ENCODE measurements at places on chromosomes 1 and 21.

- no peak for DNase-seq
Measured at GRCh38 chr1:68178821-68179490, 53.4 kb downstream of the WLS start.

DNA sequence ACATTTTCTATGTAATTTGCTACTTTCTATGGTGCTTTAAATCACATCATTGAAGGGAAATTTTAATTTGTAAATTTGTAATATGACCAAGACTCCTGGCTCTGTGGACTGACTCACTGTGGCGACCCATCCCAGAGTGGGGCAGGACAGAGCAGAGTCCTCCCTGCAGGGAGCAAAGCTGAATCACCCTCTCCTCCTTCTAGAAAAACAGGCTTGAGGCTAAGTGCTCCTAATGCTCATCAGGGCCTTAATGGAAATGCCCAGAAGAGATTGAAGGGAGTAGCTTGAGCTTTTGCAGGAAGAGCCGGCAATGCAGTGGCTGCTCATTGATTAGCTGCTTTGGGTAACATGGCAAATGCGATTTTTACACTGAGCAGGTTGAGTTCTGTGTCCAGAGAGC is 16.8 kb downstream of the S100A10 start:
- DNase-seq, result no peak

DNA sequence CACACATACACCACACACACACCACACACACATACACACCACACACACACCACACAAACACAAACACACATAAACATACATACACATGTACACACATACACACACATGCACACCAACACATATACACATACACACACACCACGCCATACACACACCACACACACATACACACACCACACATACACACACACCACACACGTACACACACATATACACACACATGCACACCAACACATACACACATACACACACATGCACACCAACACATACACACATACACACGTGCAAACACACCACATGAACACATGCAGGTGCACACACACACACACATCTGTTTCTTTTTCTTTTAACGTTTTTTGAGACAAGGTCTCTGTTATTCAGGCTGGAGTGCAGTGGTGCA is 41.0 kb upstream of the SLC45A1 start:
- DNase-seq, result no peak

GRCh38 chr1:151455231-151455630 is 4.1 kb downstream of the POGZ start:
- DNase-seq, result no peak

DNA sequence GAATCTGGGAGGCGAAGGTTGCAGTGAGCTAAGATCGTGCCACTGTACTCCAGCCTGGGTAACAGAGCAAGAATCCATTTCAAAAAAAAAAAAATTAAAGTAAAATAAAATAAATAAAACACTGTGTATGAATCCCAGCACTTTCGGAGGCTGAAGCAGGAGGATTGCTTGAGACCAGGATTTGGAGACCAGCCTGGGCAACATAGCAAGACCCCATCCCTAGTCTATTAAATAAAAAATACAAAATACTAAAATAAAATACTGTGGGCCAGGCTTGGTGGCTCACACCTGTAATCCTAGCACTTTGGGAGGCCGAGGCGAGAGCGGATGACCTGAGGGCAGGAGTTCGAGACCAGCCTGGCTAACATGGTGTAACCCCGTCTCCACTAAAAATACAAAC is 4.2 kb upstream of the BNIPL start:
- no peak for DNase-seq

DNA sequence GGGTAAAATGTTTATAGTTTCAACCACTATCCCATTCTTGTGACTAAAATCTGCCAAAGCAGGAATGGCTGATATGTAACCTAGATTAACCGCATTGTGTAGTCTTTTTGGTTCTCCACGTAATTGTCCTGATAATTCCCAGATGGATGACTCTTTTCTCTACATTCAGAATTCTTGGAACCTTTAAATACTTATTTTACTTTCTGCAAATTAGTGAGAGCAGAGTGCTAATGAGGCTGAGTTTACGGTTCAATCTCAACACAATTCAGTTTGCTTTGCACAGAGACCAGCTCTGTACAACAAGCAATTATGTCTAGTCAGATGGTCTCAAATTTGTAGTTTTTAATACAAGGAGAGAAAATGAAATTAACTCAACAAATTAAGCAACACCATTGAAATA is 9.1 kb downstream of the CRB1 start:
- no peak for DNase-seq

DNA sequence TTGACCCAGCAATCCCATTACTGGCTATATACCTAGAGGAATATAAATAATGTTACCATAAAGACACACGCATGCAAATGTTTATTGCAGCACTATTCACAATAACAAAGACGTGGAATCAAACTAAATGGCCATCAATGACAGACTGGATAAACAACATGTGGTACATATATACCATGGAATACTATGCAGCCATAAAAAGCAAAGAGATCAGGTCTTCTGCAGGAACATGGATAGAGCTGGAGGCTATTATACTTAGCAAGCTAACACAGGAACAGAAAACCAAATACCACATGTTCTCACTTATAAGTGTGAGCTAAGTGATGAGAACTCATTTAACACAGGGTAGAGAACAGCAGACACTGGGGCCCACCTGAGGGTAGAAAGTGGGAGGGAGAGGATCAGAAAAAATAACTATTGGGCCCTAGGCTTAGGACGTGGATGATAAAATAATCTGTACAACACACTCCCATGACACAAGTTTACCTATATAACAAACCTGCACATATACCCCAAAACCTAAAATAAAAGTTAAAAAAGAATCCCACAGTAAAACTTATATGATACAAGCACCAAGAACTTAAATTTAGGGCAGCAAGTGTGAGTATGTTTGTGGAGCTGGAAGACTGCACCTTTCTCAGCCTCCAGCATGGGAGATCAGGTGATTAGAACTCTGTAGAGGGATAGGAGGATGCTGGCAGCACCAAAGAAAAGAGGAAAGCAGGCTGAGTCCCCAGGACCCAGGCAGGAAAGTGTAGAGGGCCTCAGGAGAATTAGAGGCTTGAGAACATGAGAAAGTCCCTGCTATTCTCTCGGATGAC is 320.8 kb upstream of the USP24 start:
- no peak for DNase-seq

DNA sequence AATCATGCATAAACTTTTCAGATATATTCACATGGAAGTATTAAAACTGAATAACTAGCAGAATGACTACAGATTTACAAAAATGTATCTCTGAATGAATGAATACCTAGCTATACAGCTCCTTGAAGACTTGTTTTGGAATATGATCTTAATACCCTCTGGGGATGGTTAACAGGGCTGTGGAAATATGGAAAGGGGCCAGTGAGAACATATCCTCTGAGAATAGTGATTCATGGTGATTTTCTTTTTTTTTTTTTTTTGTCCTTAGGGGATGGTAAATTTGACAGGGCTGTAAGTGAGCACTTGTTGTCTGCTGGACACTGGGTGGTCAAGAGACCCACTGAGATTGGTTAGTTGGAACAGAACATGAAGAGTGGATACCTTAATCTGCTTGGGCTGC is 80.7 kb upstream of the HP1BP3 start:
- DNase-seq, result no peak

GRCh38 chr1:156797212-156797871 is 19.3 kb downstream of the SH2D2A start:
- DNase-seq, result no peak

DNA sequence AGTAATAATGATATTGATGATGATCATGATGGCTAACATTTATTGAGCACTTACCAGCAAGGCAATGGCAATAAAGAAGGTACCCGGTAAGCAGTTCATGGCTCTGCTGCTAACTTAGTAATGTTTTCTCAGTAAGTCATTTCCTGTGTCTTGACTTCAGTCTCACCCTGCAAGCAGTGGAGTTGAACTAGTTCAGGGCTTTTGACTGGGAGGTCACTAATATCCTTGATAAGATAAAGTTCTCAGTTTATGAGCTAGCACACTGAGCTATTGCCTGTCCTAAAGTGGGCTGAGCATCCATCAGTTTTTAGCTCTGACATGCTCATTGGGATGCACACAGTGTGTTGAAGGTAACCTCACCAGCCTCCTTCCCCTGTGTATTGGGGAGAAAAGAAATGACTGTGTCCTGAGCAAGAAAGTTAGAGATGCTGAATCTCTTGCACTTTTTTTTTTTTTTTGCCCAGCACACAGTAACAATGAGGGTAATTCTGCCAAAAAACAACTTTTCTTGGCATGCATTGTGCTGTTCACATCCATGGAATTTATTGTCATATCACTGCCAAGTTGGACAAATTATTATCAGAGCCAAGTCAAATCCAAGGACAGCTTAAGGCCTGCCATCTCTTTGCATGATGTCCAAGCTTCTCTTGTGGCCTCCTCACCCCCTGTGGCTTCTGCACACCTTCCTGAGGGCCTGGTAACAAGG is 55.5 kb upstream of the GADD45A start:
- DNase-seq, result no peak

GRCh38 chr1:12001996-12002493 is 17.3 kb upstream of the MIIP start:
- DNase-seq, result no peak

DNA sequence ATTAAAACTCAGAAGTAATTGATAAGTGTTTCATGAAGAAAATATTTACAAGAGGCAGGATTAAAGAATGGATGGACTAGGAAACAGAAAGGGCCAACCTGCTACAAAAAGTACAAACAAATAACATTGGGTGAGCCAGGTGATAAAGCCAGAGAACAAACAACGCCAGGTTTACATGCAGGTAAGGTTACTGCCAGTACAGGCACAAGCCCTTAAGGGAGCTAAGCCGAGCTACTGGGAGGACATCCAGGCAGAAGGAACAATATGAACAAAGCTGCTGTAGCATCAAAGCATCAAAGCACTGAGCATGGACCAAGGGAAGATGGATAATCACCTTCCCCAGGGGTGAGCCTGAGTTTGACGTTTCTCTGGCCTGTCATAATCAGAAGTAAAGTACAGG is 380.7 kb downstream of the SEC16B start:
- no peak for DNase-seq

DNA sequence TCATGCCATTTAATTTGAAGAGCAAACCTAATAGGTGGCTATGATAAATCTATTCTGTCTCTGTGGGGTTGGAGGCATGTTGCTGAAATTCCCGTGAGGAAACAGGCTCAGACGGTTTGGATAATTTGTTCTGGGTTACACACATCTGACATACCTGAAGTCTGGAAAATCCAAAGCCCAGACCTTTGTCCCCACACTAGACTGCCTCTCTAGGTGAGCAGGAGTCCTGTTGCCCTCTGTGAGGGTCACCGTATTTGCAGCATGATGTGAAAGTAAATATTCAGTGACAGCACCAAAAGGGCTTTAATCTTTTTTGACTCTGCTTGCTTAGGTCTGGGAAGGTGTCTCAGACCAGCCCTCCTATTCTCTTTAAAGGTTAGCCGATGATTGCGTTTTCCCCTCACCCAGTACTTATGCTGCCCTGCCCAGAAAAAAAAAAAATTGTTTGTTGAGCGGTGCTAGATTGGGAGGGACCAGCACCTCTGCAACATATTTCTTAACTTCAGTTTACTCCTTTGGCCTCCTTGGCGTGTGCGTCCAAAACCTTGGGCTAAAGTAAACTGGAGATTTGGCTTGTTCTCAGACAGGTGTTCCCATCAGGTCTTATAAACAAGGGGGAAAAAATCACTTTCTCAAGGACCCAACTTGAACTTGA is 67.0 kb downstream of the CACHD1 start:
- no peak for DNase-seq

DNA sequence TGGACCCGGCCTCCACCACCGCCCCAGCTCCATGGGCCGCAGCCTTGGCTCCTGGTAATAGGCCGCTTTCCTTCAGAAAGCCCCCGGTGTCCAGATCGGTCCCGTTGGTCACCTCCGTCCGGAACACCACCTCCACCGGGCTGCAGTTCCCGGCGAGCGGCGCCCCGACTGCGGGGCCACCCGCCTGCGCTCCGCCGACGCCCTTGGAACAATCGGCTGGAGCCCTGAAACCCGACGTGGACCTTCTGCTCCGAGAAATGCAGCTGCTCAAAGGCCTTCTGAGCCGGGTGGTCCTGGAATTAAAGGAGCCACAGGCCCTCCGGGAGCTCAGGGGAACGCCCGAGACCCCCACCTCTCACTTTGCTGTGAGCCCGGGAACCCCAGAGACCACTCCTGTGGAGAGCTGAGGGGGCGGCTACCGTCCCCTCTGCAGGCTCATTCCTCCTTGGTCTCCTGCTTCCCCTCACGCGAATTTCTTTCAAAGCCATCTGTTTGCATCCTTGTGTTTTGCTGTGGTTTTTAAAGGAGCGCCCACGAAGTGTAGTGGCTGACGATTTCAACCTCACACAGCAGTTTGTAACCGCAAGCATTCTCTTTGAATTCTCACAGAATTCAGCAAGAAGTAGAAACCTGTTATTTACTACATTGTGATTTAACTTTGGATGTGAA is 6.0 kb downstream of the FCRLB start:
- no peak for DNase-seq

DNA sequence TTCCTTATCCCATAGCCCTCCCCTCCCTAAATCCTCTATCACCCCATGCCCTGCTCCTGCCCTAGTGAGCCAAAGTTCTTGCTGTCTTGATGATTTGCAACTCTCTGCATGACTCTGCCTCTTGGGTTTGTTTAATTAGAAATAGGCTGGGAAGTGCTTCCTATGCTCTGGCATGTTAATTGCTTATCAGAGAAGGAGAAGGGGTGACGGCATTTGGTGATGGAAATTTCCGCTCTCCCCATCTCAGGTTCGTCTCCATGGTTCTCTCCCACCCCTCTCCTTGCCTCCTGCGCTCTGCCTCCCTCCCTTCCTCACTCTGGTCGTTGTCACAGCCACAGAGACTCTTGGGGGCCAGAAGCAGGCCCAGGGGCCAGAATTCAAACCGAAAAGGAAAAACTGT is 68.9 kb downstream of the LRRN2 start:
- DNase-seq, result no peak

DNA sequence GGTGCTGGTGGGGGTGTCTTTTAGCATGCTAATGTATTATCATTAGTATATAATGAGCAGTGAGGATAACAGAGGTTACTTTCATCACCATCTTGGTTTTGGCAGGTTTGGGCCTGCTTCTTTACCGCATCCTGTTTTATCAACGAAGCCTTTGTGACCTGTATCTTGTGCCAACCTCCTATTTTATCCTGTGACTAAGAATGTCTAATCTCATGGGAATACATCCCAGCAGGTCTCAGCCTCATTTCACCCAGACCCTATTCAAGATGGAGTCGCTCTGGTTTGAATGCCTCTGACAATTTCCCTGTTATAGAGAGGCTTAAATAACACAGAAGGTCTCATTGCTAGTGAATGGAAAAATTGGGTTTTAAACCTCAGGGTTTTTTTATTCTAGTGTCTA is 300.8 kb upstream of the PROX1 start:
- DNase-seq, result no peak
